ENCODE measurements at places on chromosomes 5 and 9.

- DNase-seq = no peak
Observed at GRCh38 chr5:2353211-2353610, 398.3 kb downstream of the IRX2 start.

DNA sequence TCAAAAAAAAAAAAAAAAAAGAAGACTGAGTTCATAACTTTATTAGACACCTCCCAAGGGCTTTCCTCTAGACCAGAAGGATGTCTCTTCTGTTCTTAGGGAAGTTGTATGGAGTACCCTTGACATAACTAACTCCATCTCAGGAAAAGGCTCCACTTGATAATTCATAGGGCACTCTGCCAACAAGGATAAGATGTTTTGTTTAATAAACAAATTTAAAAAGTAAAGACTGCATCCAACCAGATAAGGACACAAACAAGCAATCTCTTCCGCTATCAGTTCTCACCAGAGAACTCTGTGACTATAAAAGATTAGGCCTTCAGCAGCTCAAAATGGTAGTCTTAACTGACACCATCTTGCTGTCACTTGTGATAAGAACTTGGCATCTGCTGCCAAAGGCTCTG, 65.8 kb downstream of the SFXN1 start:
- no peak for DNase-seq

DNA sequence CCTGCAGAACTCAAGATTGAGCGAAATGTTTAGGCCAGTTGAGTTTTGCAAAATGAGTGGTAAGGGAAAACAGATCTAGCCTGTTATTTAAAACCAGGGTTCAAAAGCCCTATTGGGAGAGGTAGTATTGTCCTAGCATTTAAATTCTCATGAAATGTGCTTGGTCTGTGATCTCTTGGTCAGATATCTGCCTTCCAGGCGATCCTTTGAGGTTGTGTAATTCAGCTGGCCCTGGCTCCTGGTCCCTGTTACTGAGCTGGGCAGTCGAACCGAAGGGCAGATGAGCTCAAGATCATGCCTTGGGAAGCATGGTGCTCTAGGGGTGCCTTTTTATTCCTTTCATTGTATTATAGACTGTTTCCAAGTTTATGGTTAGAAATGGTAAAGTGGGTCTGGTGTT, 14.4 kb downstream of the SAP30L start:
- no peak for DNase-seq

DNA sequence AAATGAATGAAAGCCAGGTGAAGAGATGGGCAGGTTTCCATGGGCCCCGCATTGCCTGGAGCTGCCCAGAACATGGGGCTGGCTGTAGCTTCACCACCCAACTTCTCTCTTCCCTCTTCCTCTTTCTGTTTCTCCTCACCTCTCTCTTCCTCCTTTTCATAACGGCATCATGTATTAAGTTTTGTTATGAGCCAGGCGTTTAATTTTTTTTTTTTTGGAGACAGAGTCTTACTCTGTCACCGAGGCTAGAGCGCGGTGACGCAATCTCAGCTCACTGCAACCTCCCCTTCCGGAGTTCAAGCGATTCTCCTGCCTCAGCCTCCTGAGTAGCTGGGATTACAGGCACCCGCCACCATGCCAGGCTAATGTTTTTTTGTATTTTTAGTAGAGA, 13.0 kb upstream of the SPINK4 start:
- no peak for DNase-seq

- peak; percentile 82 for DNase-seq
Observed at GRCh38 chr5:95822043-95822541, 434 bp downstream of the GLRX start.

Measured in BE2C (cell line).